Tongue (tissue), 3 donors: ENCODE measurements at places on chromosomes 16 and 17. TPM values are rescaled to one million over a fixed set of nuclear protein-coding genes. Genes with fewer than 3 reads are reported as not detected.

GRCh38 chr16:37511-37910 lies 15.9 kb downstream of the POLR3K start:
- no peak for DNase-seq

DNA sequence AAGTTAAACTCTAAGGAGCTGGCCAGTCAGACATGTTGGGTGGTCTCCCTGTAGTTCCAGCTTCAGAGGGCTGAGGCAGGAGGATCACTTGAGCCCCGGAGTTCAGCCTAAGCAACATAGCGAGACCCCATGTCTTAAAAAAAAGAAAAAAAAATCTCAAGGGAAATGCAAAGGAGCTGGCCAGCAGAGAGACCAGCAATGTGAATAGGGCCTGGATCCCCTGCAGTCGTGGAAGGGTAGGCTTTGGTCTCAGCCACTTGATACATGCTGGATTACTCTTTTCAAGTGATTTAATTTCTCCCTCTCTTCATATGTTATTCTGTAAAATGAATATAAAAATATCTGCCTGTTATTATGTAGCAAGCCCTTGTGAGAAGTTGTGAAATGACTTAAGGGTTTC lies 207.7 kb downstream of the SPECC1 start:
- no peak for DNase-seq

DNA sequence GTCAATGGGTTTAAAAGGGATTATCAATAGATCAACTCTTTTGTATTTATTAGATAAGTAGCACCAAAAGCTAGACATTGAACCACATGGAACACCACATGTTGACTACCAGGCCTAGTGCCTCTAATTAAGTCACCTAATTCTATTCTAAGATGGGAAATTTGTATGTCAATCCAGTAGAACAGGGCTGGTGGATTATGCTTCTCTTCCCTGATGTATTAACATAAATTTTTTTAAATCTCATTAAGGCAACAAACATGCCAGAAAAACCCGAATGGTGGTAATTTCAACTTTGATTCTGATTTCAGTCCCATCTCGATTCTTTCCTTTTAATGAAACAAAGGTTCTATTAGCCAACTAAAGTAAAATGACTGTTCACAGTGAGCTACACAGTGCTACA lies 92.6 kb downstream of the KANSL1 start:
- DNase-seq: no peak

DNA sequence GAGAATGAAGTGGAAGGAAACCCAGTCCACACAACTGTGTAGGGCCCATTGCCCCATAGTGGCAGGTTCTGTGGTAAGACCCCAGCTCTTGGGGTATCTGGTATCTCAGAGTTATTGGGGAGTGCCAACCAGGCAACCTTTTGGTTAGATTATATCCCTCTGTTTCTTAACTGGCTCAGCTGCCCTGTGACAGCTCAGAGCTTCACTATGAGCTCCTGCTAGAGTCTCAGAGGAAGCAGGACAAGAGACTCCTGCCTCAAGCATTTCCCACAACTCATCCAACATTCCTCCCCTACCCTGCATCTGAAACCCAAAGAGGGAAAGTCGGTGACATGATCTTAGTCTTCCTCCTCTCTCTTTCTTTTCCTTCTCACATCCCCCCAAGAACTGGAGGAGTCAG lies 292.3 kb downstream of the SHISA9 start:
- DNase-seq: no peak

DNA sequence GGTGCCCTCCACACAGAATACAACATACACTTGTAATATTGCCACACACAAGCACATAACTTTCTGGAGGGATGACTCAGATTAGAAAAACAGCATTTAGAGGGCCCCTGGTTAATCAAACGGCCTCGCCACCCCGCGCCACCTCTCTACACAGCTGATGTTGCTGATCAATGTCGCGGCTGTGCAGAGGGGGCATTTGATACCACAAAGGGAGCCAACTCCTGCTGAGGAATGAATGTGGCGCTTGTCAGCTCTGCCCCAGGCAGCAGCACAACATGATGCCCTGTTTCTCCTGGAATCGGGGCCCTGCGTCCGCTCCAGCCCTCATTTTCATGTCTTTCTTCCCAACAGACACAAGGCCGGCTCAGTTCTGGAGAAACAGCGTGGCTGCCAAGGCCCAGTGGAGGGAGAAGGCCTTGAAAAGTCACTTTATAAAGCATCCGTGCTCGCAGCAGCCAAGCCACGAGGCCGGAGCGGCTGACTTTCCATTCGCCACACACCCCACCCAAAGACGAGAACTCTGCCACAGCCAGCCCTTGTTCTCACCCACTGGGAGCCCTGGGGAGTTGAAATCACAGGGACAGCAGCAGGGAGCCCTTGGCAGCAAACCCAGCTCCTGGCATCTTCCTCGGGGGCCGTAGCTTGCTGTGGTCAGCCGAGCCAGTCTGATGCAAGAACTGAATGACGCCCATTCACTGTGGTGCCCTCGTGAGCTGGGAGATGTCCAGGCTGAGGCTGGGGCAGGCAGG lies 65.6 kb downstream of the XYLT1 start:
- peak; percentile 80 for DNase-seq

- DNase-seq: no peak
Measured at GRCh38 chr16:11619327-11619851, 32.7 kb upstream of the LITAF start.

DNA sequence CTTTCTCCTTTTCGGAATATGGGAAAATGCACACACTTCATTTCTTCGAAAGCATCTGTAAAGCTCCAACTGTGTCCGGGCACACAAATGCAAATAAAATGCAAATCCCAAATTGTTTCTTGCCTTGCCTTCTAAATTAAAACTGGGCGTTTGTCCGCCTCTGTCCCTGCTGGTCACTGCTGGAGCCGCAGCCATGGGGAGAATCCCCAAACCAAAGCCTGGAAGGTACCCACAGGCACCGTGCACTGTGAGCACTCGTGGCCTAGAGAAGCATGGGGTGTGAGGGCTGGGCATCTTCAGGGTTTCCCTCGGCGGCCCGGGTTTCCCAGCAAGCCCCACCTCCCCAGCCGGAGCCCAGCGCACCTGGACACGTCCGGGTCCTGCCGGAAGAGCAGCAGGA lies 2.9 kb downstream of the SLC47A2 start:
- DNase-seq: no peak

DNA sequence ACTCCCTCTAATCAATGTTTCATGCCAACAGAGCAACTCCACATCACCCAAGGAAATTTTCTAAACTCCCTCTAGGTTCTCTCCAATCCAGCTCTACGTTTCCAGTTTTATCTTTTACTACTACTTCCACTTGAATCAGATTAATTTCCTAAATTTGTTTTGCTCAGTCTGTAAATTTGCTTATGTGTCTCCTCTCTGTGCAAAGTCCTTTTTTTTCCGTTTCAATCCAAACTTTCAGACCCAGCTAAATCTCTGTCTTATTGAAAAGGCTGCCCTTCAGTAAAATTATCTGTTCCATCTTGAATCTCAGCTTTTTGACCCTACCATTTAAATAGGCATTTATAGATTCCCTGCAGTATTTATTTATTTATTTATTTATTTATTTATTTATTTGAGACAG lies 61.4 kb upstream of the COX10 start:
- DNase-seq: no peak

- DNase-seq: no peak
Measured at GRCh38 chr17:48356866-48357265, 73.1 kb downstream of the SKAP1 start.

- DNase-seq: no peak
Measured at GRCh38 chr16:29820730-29821642, 724 bp downstream of the MVP start.

DNA sequence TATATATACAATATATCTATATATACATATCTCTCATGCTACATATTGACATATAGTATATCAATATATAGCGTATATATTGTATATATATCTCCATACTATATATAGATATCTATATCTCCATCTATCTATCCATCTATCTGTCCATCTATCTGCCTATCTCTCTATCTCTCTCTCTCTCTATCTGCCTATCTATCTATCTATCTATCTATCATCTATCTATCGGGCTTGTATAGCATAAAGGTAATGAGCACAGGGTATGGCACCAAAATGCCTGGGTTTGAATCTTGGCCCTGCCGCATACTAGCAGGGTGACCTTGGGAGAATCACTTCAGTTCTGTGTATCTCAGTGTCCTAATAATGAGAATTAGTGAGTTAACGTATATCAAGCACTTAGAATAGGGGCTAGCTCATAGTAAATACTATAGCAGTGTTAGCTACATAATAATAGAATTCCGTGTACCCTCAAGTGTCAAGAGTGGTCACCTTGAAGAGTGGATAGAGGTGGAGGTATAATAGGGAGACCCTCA lies 1.5 kb downstream of the ST6GALNAC1 start:
- no peak for DNase-seq

GRCh38 chr16:73065632-73066330 lies 17.9 kb upstream of the ZFHX3 start:
- peak; percentile 48 for DNase-seq

- DNase-seq: peak; percentile 72
Measured at GRCh38 chr17:80861892-80862291, 129.7 kb upstream of the CHMP6 start.

GRCh38 chr17:8574687-8575086 lies 55.8 kb downstream of the MYH10 start:
- DNase-seq: no peak

GRCh38 chr17:75854101-75854748 lies 910 bp downstream of the WBP2 start:
- no peak for DNase-seq

DNA sequence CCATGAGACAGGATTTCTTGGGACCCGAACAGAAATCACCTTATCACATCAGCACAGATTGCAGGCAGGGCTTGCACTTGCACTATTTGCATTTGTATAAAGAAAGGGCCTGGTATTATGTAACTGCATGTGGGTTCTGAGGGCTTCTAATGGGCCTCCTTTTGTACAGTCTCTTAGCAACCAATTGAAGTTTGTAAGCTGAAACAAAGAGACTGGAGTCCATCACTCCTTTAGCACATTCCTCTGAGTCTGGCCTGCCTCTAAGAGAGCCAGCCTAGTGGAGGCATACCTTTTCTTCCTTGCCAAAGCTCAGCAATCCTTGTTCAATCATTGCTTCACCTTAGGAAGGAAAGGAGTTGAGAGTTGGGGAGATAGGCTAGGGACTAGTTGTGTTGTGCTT lies 387.1 kb downstream of the XYLT1 start:
- DNase-seq: no peak

- DNase-seq: peak; percentile 27
Measured at GRCh38 chr16:79542237-79542774, 58.2 kb downstream of the MAF start.

DNA sequence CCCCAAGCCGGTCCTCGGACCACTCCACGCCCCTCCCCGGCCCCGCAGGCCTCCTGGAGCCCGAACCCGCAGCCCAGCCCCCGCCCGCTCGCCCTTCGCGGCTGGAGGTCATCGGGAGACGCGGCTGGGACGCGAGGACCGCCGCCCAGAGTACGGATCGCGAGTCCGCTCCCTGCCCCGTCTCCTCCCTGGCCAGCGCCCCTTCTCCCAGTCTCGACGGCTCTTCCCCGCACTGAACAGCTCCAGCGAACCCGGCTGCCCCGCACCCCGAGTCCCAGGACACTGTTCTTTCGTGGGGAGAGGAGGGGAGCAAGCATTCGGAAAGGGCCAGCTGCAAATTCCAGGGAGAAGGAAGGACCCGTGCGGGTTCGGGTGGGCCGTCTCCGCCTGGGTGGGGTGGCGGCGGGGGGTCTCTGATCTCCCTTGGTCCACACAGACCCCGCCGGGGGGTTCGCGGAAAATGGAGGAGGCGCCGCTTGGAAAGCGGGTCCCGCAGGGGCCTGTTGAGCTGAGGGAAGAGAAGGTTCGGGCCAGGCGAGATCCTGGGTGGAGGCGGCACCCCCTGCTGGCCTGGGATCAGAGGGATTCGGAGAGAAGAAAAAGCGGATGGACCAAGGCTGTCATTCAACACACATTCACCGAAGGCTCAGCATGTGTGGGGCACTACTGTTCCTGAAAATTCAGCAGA lies 632 bp upstream of the RTN4RL1 start:
- peak; percentile 80 for DNase-seq

- peak; percentile 50 for DNase-seq
Measured at GRCh38 chr17:61009663-61010062, 332.0 kb downstream of the BCAS3 start.

- DNase-seq: no peak
Measured at GRCh38 chr17:62193249-62193648, 128.2 kb upstream of the MED13 start.

- DNase-seq: peak; percentile 91
Measured at GRCh38 chr17:74987909-74988711, 678 bp downstream of the CDR2L start.

DEXI gene
- total RNA-seq: 56.2 TPM

USP43 gene
- 1.0 TPM for total RNA-seq

NPIPB8 gene
- total RNA-seq: 0.21 TPM

IL34 gene
- total RNA-seq: 13.4 TPM

PABPN1L gene
- total RNA-seq: not detected

TPSD1 gene
- total RNA-seq: 0.51 TPM

ANKS3 gene
- total RNA-seq: 20.7 TPM

GRAP gene
- total RNA-seq: 8.1 TPM

FZD2 gene
- 11.6 TPM for total RNA-seq

GP1BA gene
- total RNA-seq: not detected

USP7 gene
- 103 TPM for total RNA-seq

HBZ gene
- 6.7 TPM for total RNA-seq

GPR142 gene
- total RNA-seq: not detected

SLC38A8 gene
- total RNA-seq: not detected

ZG16 gene
- total RNA-seq: not detected

PARD6A gene
- total RNA-seq: 2.2 TPM

KCTD19 gene
- total RNA-seq: 0.10 TPM

GAS2L2 gene
- not detected for total RNA-seq

MT1G gene
- not detected for total RNA-seq
